Activated CD4-positive, CD25-positive, alpha-beta regulatory T cell treated with anti-CD3 and anti-CD28 coated beads, Interleukin-2, amount 50 U/mL, for 72 hours (primary cell): ENCODE measurements at places on chromosomes 3 and 15.

DNA sequence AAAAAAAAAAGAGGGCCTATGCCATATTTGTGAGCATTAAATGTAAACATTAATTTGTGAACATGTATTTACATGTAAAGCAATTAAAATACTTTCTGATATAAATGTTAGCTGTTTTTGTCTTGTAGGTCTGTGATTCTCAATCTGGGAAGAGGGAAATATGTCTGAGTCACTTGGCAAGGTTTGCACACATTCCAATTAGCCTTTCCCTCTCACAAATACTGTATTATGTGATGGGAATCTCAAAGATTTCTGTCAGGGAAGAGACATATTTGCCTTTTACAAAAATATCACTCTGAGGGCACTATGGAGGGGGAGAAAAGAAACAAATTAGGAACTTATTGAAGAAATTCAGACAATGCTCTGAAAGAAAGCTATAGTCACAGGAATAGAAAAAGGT is 483.6 kb downstream of the GBE1 start:
- no peak for DNase-seq

GRCh38 chr15:89450076-89451006 is 46.0 kb downstream of the RHCG start:
- no peak for DNase-seq

GRCh38 chr15:83838763-83839162 is 184.8 kb downstream of the ADAMTSL3 start:
- DNase-seq: no peak

- DNase-seq: no peak
Measured at GRCh38 chr3:102668247-102668646, 233.4 kb downstream of the ZPLD1 start.

- DNase-seq: peak; percentile 57
Measured at GRCh38 chr15:40894681-40895448, 615 bp downstream of the VPS18 start.

DNA sequence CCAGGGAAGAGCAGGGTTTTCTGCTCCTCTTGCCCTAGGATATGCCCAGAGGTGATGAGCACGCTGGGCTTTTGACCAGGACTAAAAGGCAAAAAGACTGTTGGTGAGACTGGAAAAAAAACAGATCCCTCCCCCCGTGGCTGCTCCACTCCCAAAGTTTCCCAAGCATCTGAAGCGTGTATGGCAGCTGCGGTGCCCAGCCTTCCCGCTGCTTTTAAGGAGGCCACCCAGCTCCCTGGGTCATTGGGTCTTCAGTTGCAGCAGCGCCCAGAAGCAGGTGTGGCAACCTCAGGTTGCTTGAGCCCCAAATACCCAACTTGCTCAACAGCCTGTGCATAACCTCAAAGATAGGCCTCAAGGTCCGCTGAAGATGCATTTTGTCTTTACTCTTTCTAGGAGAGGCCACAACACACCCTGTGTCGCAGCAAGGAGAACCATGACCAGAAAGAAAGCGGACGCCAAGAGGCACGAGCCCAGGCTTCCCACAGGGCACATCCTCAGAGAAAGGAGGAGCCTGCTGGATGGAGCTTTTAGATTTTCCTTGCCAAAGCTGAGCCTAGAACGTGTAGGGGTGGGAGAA is 2.0 kb downstream of the SRGAP3 start:
- DNase-seq: no peak

DNA sequence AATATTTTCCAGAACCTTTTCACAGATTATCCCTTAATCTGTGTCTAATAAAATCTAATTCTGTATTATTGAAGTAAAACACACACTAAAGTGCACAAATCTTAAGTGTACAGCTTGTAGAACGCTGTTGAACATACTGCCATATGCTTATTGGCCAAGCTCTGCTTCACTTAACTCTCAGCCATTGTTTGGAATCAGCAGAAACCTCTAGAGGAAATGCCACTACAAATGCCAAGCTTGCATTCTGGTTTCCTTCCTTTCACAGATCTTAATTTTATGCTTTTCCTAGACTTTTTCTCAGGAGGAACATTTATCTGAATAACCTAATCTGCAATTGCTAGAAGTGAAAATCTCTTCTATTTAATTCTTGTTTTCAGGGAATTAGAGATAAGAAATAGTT is 10.1 kb downstream of the MNS1 start:
- no peak for DNase-seq

DNA sequence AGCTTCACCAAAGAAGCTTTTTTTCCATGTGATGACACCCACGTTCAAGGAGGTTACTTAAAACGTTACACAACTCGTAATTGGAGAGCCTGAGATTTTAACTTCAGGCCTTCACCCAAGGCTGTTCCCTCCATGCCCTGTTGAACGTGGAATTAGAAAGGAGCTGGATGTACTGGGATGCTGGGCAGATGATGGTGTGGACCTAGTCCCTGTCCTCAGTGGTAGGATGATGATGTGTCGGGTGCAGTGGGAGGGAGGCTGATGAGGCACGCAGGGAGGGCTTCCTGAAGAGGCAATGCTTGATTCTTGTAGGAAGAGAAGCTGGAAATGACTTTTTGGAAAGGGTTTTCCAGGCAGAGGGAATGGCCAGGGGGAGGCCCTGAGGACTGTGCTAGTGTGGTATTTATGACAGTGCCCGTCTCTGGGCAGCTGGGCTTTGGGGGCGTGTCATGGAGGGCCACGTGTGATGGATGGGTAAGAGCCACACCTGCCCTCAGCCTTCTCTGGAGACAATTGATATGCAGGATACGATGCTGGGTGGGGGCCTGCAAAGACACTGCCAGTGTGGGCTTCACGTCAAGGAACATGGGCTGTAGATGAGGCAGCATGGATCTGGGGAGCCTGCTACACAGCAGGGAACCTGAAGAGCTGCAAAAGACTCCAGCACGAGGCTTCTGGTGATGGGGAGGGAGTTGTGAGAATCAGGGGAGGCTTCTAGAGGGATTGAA is 15.3 kb downstream of the SYNM start:
- no peak for DNase-seq

- no peak for DNase-seq
Measured at GRCh38 chr3:134364061-134364935, 9.9 kb downstream of the AMOTL2 start.
